Progenitor cell of endocrine pancreas (in vitro differentiated cells): ENCODE measurements at places on chromosomes 5 and 9.

- DNase-seq = no peak
Measured at GRCh38 chr9:79028101-79028500, 543.7 kb upstream of the TLE4 start.

GRCh38 chr5:45277860-45278259 lies 418.3 kb downstream of the HCN1 start:
- no peak for DNase-seq

DNA sequence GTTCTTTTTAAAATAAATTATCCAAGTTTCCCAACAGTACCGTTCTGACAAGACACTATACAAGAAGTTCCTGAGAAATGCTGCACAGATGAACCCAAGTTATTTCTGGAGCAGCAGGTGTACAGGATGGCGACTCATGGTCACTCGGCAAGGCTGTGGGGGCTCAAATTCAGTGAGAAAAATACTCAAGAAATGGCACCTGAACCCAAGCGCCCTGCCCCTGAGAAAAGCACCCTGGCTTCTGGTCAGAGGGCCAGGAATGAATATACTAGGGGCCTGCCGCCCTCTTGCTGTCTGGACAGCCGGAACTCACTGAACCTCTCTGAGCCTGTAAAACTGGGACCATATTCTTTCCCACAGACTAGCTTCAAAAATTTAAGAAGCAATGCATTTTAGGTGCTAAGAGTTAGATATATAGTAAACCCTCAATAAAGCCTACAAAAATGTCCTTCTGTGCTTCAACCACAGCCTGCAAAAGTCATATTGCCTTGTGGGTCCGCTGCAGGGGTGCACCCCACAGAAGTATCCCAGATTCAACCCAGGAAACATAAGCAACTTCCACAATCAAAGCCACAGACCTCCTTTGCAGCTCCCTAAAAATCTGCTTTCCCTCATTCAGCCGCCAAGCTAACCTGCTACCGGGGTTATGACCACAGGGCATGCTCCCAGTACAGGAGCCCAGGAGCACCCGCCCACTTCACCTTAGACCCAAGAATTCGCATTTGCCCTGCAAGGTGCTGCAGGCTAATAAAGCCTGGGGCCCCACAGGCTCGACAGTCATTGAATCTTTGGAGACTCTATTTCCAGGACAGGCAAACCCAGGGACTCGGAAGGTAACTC lies 1.4 kb downstream of the RAPGEF1 start:
- DNase-seq = peak; percentile 23

DNA sequence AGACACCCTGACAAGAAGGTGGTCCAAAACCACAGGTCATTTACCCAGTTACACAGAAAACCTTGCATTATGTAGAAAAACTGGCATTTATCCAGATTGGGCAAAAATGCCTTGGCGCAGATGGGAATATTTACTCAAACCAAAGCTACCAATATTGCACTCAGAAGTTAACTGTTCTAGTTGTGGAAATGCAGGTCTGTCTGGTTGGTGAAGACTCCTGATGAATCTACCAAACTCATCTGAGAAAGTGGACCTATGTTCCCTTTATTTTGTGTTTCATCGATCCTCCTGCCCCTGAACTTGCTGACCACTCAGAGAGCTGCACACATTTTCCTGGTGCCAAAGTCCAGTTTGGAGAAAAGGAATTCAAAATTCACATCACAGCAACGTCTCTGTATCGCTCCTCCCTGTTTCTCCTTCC lies 85.2 kb upstream of the ALDH1A1 start:
- DNase-seq = no peak

DNA sequence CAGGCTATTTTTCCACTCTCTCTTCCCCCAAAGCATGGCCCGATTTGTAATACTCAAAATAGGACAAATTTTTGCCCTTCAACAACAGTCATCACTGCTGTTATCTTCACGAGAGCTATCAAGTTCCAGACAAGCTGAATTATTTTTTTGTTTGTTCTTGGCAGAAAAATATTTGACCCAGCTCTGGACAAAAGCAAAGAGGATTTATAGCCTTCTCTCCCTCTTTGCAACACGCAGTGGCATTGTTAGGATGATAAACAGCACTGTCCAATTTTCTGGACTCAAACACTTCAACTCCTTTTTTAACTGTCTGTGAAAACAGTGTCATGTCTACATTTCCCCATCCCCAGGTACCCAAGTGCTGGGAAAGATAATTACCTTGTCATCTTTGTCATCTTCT lies 160.3 kb downstream of the SLF1 start:
- DNase-seq = no peak

DNA sequence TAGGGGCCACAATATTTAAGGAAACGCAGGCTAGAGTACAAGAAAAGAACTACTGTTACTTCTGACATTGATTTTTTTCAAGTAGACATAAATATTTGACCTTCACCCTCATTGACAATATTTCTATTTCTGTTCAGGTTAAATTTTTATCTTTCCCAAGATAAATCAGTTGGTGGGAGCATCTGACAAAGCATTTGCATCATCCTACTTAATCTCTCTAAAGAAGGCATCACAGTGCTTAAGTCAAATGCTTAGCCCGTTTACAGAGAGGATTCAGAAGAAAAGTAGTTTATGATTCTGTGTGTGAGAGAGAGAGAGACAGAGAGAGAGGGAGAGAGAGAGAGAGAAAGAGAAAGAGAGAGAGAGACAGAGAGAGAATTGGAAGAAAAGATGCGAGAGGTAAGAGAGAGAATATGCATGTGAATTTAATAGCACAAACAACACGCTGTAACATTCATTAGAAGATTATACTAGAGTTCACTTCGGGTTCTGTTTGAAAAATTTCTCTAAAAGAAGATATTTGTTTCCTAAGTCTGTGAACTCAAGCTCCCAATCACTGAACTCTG lies 1093.3 kb upstream of the CDH6 start:
- DNase-seq = no peak
